ENCODE measurements at places on chromosomes 7 and 10. TPM values are rescaled to one million over a fixed set of nuclear protein-coding genes. Genes with fewer than 3 reads are reported as not detected.

DNA sequence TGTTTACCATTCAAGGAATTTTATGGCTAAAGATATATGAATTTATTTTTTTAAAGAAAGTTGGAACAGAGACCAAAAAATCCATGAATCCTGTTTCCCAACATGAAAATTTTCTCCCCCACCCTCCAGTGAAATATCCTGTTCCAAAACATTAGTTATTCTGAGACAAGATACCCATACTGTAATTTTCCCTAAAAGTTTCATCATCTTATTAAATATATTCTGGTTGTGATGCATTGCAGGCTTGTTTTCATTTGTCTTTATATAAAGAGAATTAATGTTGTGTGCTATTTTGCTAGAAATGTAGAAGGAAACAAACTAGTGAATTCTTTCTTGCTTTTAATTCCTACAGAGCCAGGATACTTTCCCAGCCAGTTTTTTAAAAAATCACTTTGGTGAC, 106.6 kb downstream of the EXOC4 start:
- no peak for DNase-seq

The KCNIP2 gene
- total RNA-seq: 3.1 TPM

The ARHGEF5 gene
- total RNA-seq: 5.2 TPM

The PRPS1L1 gene
- total RNA-seq: not detected

The HOXA5 gene
- 0.32 TPM for total RNA-seq

- DNase-seq: no peak
These were observed 146.6 kb downstream of the SH3PXD2A start for GRCh38 chr10:103708627-103709288.
